ENCODE measurements at places on chromosomes 5 and 9.

DNA sequence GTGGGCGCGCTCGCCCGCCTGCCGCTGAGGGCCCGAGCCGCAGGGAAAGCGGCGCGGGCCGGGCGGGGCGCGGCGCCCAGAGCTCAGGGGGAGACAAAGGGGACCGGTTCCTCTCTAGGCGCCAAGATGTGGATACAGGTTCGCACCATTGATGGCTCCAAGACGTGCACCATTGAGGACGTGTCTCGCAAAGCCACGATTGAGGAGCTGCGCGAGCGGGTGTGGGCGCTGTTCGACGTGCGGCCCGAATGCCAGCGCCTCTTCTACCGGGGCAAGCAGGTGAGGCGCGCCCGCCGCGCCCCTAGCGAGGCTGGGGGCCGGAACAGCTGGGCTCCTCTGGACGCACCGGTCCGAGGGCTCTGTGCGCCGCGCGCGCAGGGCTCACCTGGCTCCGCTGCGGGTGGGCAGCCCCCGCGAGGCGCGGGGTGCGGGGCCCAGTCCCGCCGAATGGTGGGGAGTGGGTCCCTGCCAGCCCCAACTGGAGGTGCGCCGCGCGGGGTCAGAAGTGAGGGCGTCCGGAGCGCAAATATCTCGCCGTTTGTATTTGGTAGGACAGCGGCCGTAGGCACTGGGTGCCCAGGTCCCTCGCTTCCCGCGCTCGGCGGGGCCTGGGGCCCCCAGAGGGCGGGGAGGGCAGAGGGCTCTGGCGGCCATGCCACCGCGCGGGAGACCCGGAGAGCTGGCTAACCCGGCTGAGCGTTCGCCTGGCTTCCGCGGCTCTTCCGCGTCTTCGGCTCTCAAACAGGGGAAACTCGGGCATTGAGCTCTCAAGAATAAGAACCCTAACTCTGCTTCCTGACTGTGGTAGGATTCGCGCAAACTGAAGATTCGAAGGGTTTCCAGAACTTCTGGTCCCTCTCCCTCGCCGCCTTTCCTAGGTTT is 607 bp downstream of the UHRF2 start:
- DNase-seq, result peak; percentile 14

DNA sequence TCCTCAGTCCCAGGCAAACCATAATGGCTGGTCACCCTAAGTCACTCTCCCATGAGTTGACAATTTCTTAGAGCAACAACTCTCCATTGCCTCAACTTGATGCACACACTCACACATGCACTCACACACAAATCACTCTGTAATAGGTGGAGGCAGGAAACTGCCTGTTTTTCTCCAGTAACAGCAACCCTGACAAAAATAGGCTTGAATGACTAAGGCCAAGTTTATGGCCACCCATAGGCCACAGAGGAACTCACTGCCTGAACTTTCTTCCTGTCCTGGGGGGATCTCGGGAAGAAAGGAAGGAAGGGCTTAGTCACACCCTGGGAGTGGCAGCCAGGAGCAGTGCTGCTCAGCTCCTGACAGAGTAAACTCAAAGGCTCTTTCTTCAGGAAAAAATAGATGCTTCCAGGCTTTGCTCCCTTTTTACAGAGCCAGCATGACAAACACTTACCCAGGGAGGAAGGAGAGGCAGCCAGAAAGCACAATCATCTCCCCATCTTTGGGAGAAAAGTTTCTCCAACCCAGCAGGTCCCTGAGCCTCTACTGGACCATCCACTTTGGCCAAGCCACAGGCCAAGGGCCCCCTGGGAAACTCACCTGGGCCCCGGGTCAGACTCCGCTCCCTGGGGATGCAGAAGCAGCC is 368 bp downstream of the SH3TC2 start:
- DNase-seq, result peak; percentile 84

DNA sequence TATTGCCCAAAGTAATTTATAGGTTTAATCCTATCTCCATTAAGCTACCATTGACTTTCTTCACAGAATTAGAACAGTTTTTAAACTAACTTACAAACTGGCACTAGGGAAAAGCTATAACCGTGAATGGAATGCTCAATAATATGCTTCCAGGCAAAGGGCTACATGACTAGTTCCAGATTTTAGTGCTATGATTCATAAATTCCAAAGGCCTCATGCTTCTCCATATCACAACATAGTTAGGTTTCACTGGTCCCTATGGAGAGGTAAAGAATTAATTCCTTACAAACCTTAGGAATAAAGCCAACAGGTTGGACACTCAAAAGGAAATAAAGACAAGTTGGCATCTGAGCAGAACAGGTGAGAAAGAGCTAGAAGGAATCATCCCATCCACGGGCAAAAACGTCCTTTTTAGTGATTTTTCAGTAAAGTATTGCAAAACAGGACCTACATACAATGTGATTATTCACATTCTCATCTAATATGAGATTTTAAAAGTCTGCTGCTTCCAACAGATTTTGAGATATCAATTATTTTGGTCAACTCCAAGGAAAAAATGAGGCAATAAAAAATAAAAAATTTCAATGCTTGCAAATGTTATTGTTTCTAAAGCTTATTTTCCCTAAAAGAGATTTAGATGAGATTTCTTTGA is 97.0 kb upstream of the TARS1 start:
- DNase-seq, result peak; percentile 72

DNA sequence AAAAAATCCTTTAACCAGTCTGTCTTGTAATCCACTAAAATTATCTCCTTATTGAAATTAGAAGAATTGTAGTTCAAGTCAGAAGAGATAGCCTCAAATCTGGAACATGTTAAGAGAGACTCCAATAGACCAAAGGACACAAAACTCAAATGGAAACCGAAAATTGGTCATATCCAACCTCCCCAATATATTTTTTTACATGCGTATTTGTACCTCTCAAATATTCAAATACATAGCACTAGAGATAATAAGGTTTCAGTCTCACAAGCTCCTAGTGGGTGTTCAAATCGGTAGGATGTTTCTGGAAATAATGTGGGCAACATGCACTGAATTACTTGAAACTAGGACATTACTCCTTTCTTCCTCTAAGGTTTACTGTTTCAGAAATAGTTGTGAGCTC is 33.5 kb downstream of the EPB41L4A start:
- DNase-seq, result no peak

DNA sequence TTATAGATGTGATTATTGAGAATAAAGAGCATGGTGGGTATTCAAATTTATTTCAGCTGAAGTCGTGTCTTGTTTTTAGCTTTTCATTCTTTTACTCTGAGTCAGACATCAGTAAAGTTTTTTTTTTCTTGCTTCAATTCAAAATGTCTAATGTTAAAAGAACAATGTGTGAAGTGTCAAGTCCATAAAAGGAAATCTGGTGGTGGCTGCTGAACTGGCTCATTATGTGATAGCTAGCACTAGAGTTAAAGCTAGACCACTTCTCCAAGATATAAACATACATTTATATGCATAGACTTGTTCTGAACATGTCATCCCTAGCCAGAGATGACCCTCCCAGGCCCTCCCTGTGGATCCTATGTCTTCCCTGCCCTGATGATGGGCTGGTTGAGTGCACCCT is 338.3 kb downstream of the RAB3C start:
- no peak for DNase-seq

DNA sequence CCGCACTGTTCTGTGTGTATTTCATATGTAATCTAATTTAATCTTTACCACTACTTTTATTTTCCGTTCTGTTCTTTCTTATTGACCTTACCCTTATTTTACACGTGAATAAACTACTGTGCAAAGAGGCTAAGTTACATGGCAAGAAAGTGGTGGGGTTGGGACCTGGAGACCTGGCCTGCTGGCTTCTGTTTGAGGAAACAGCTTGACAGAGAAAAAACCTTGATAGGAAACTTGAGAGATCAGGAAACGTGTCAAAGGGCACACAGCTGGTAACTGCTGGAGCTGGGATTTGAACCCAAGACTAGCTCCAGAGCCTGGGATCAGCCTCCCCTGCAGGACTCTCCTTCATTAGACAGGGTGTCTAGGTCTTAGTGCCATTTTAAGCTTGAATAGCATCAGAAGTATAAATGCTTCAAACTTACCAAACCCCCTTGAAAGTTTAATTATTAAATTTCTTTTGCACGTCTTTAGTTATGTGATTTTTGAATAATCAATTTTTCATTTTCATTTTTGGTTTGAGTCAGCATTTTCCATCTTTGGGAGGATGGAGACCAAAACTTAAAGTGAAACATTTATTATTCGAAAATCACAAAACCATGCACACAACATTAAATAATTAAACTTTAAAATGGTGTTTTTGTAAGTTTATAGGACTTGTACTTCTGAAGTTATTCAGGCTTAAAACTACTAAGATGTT is 129.5 kb downstream of the RGS3 start:
- no peak for DNase-seq

DNA sequence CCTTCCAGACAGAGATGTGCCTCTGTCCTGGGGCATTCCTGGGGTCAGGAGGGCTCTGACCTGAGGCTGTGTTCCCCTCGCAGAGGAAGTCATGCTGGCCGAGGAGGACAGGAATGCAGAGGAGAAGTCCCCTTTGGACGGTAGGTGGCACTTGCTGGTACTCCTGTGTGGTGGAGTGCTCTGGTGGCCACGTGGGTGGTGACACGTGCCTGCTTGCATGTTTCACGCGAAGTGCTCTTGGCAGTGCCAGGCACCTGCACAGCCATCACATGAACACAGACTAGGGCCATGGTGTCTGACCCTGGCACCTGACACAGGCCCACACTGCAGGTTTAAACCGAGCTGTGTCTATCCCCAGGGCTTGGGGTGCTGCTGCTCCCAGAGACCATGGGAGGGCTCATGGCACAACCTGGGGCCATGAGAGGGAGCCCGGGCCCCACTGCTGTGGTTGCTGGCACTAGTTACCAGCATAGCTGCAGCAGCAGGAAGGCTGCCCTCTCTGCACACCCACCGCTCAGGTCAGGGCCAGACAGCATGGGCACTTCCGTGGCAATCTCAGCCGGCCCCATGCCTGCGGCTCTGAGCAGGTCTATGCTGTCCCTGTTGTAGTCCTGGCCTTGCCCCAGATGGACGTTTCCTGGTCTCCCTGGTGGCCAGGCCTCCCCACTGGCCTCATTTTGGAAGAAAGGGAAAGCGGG is 79.3 kb downstream of the CACNA1B start:
- DNase-seq, result no peak

DNA sequence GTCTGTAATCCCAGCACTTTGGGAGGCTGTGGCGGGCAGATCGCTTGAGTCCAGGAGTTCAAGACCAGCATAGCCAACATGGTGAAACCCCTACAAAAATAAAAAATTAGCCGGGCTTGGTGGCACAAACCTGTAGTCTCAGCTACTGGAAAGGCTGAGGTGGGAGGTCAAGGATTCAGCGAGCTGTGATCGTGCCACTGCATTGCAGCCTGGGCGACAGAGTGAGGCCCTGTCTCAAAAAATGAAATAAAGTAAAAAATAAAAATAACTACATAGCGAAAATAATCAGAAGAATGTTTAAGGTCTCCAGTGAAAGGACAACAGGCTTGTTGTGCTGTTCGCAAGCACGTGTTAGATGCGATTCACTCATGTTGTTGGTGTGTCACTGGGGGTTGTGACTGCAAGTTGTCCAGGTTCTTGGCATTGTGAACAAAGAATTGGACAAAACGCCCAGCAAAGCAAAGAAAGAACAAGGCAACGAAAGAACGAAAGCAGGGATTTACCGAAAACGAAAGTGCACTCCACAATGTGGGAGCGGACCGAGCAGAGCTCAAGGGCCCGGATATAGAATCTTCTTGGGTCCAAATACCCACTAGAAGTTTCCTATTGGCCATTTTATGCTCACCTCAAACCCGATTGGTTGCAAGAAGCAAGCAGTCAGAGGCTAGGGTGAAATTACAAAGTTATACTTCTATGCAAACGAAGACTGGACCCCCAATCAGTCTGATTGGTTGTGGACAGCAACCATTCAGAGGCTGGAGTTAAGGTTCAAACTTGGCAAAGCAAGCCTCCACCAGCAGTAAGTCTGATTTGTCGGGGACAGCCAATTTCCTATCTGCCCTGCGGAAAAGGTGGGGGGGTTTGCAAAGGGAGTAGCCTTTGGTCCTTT is 844 bp upstream of the MCCC2 start:
- peak; percentile 18 for DNase-seq

DNA sequence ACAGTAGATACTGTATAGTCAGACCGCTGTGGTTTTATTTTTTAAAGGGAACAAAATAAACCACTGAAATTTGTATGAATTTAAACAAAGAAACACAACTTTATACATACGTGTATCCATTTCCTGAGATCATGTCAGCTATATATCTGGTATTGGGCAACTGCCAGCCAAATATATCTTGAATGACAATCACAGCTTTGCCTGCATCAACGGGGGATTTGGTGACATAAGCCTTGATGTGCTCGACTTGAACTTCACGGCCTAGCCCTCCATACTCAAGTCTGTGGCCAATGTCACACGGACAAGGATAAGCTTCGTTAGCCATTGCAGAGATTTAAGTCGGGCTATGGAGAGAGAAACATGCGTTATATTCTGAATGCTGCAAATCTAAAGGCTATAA is 17.3 kb downstream of the CMBL start:
- DNase-seq, result no peak

GRCh38 chr9:38038307-38039089 is 30.5 kb downstream of the SHB start:
- no peak for DNase-seq

DNA sequence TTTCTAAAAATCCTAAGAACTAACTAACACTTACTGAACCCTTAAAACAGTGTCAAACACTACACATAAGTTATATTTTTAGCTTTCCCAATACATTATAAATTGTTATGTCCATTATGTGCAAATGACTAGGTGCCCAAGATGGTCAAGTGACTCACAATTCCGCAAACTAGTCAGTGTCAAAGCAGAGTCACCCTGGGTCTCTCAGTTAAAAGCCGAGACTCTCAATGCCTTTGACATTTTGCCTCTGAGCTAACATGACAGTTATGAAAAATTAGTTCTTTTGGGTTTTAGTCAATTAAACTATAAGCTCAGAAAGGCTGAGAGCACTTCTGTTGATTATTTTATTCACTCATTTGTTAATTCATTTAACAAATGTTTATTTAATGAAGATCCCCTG is 42.3 kb upstream of the GABRG2 start:
- no peak for DNase-seq

GRCh38 chr9:122331523-122331927 is 39.3 kb upstream of the PTGS1 start:
- DNase-seq, result no peak

GRCh38 chr9:34898846-34899245 is 59.2 kb upstream of the PHF24 start:
- no peak for DNase-seq

- DNase-seq, result no peak
These were observed 5.7 kb upstream of the RAPGEF1 start for GRCh38 chr9:131745610-131746009.

DNA sequence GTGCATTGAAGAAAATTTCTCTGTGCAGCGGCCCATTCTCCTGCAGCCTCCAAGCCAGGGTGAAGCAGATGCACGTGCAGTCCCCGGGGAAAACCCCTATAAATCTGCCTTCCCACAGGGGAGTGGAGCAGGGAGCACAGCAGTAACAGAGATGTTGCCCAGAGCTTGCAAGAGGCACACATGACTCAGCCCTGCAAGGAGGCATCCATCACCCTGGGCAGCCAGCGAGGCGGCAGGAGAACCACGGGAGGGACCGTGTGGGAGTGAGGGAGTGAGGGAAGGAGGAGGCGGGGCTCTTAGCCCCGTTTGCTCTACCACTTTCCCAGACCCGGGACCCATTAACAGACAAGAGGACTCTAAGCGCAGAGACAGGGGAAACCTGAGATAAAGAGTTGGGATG is 96.2 kb upstream of the ARAP3 start:
- DNase-seq, result peak; percentile 35
